Spinal cord (tissue), 10 donors: ENCODE measurements at places on chromosomes 3 and 15. TPM values are rescaled to one million over a fixed set of nuclear protein-coding genes. Genes with fewer than 3 reads are reported as not detected.

The COL8A1 gene
- 200 TPM for total RNA-seq

The MAP1A gene
- total RNA-seq, result 71.6 TPM

DNA sequence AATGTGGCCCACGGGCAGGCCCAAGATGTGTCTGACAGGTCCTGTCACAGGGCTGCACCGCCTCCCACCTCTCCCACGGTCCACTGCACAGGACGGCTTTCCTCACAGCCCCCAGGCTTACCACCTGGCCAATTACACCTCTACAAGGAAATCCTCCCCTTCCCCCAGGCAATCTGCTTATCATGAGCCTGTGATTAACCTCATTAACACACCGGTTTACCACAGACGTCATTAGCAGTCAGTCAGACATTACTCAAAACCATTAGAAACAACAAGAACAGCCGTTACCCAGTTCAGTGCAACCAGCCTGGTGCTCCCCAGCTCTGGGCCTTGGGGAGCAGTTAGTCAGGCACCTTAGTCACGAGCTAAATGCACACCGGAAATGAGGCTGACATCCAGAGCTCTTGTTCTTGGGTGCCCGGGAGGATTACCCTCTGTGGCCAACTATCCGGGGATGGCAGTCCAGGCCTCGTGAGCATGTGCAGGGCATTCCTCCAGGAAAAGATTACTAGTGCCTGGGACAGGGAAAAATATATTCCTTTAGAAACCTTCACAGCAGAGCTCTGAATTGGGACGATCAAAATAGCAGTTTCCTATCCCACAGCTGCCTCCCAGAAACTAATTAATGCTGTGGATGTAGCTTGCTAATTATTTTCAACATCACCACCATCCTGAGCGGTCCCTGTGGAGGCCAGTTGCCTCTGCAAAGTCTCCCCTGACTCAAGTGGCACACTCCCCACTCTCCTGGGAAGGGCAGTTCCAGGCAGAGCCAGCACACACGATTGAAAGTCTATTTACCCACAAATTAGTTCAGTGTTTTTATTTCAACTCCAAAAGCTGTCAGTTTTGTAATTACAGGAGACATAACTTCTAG is 117.4 kb upstream of the ZBED2 start:
- no peak overlapping the region for H3K27ac ChIP-seq
- no peaks in the 10 kb centered on the region for H3K36me3 ChIP-seq
- peaks cover 13% of the 10 kb centered on the region for H3K4me1 ChIP-seq

The PLA1A gene
- total RNA-seq, result 0.69 TPM

The APBA2 gene
- 72.6 TPM for total RNA-seq

The NME9 gene
- 5.6 TPM for total RNA-seq

DNA sequence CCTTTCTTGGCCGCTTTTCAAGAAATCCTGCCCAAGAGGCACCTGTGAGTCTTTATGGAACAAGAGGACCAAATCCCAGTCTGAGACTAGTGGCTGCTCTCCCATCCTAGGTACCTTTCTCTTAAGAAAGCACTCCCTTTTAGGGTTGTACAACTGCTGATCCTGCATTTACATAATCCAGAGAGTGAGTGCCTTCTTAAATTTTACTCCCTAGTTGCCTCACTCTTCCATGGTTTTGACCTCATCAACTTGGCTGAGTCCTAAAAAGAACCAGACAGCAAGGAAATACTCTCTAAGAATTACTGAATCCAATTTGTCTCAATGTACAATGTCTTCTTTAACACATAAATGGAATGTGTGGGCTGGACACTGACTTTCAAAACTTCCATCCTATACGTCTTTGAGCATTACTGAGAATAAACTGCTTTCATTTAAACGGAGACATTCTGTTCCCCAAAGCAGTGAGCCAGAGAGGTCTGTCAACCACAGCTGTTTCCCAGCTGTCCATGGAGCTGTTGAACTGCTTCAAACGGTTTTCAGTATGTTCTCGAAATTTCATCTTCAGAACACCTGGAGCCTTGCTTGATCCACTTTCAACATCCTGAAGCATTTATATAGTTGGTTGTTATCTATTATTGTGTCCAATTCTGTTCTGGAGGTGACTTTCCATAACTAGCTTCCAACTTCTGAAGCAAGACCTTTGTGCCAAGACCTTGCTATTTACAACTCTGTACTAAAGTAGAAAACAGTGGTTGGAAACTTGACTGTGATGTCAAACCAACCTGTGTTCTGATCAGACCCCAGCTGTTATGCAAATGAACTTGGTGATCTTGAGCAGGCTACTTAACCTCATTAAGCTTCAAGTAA is 179.1 kb downstream of the SLC9A9 start:
- H3K4me3 ChIP-seq, result no peak overlapping the region
- H3K4me1 ChIP-seq, result no peaks in the 10 kb centered on the region
- no peak overlapping the region for H3K27ac ChIP-seq
- H3K27me3 ChIP-seq, result no peaks in the 10 kb centered on the region

- no peak overlapping the region for H3K27ac ChIP-seq
- peak; percentile 83 for DNase-seq
- H3K4me1 ChIP-seq, result no peaks in the 10 kb centered on the region
- H3K27me3 ChIP-seq, result no peaks in the 10 kb centered on the region
- H3K36me3 ChIP-seq, result no peaks in the 10 kb centered on the region
These were observed 215.6 kb downstream of the PDCD6IP start for GRCh38 chr3:34013818-34014570.

DNA sequence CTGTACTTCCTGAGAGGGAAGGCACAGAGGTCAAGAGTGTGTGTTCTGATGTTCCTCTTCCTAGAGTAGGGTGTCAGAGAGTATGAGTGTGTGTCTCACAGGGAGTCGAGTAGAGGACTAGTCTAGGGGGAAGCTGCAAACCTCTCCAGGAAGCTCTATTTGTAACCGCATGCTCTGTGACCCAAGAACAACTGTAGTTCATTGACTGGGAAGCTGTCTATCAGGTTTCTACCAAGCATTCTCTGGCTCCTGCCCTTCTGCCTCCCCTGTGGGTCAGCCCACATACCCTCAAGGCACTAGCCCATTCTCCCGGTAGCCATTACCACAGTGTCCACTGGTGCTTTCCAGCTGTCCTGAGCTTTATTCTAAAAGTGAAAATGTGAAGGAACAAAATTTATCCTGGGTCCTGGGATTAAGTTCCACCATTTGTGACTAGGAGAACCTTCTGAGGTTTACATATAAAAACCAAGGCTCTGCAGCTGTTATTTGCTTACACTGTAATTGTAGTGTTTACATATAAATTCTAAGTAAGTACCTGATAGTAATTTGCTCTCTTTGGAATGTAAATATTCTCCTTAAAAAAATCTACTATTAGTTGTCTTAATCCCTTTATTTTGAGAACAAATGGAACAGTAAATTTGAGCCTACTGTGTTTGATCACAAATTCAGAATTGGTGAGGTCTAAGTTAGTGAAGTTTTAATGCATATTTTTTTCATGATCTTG is 40.7 kb downstream of the MYRIP start:
- H3K4me3 ChIP-seq, result no peak overlapping the region
- no peaks in the 10 kb centered on the region for H3K36me3 ChIP-seq
- no peaks in the 10 kb centered on the region for H3K27me3 ChIP-seq
- H3K4me1 ChIP-seq, result no peaks in the 10 kb centered on the region
